ENCODE measurements at places on chromosomes 12 and 14.

GRCh38 chr12:98446060-98446459 lies 69.3 kb upstream of the TMPO start:
- no peak for DNase-seq

DNA sequence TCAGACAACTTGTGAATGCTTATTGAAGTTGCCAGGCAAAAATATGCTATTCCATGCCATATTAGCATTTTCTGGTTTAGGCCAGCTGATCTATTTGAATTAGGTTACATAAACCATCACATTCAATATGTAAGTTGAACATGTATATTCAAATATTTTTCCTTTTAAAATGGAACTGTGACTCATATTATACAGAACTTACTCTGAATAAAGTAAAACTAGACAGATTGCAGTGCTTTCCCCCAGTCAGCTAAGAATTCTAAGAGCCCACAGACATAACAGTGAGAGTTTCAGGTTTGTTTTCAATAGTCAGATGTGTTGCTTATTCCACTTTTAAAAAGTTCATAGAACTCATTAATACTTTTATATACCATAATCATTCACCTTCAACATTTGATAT lies 119.8 kb downstream of the MGST1 start:
- DNase-seq = no peak

- DNase-seq = no peak
Observed at GRCh38 chr12:78797196-78797931, 67.2 kb upstream of the SYT1 start.

DNA sequence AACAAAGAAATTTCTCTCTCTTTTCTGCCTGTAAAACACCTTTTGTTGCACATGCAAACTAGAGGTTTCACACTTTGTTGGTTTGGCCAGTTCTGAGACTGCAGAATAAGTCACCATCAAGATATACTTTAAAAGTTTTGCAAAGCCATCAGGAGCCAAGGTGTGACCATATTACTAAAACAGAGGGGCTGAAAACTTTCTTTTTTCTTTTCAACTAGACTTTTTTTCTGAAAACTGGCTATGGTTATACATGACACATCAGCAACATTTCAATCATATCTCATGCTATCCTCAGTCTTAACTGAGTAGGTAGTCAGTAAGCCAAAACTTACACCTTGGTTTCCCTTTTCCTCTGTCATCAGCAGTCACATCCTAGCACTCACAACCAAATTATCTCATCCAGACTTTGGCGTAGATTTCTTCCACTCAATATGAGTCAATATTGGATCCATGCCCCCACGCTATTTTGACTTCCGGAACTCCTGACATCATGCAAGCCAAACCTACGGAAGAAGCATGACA lies 4.1 kb upstream of the IFNG start:
- no peak for DNase-seq

- no peak for DNase-seq
Observed at GRCh38 chr14:61090432-61091216, 109.6 kb downstream of the SLC38A6 start.

DNA sequence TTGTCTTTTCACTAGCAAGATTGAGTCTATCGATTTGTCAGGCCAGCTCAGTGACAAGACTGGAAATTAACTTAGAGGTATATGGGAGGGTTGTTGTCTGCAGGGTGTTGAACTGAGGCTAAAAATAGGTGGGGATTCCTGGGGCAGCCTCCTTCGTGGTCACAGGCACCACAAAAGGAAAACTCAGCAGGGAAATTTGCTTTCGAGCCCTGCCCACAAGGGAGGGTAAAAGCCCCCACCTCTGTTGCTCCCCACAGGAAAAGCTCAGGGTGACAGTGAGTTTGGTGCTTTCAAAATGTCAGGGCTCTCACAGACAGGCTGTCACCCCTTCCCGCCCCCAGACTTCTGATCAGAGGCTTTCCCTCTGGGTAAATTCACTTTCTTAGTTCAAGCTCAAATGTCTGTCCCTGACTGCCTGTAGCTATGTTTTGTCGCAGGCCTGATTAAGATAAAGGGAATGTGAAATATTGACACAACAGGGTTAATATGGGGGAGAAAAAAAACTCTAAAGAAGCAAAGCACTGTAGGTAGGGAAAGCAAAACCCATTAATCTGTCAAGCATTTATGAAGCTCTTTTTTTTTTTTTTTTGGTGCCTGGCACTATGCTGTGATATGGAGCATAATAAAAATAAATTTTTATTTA lies 11.7 kb upstream of the NFKBIA start:
- DNase-seq = peak; percentile 66

- no peak for DNase-seq
Observed at GRCh38 chr12:26231921-26232320, 36.5 kb downstream of the SSPN start.

DNA sequence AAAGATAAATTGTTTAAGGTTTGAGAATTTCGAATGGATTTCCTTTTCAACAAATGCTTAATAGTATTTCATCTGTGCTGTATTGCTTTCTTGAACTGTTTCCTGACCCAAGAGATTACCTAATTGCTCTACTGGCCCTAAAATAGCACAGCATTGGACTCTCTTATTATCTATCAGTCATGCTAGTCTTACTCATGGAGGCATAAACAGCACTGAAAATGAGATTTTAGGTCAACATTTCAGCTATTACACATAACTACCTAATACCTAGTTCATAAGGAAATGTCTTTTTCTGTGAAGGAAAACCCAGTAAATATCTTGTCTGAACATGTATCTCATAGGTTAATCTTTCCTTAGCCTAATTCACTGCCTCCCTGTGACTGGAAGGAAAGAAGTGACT lies 4.3 kb upstream of the ABCD2 start:
- no peak for DNase-seq

DNA sequence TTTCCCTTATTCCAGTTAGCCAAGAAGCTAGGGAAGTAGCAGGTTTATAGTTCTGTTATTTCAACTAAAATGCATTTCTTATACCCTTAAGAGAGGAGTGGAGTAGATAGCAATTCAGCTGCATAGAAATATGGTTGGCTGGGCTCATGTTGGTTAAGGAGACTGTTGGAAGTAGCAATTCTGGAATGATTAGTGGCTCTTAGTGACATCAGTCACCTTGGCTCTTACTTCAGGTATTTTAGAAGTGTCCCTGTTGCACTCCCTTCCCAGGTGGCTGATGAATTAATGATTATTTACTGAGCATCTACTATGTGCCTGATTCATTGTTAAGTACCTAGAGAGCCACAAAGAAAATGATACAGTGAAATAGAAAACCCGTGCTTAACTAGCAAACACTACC lies 128.1 kb downstream of the MGST1 start:
- DNase-seq = no peak

DNA sequence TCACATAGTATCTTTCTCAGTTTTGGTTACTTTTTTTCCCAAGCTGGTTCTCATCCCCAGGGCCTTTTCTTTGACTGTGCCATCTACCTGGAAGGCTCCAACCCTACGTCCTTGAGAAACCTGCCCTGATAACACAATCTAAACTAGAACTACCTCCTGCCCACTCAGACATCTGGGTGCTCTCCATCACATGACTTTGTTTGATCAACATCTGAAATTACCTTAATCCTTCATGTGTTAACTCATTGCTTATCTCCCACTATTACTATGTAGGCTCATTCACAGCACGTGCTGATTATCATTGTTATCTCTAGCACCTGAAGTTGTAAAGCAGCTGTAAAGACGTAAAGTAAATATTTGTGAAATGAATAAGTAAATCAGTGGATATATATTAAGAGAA lies 784.0 kb downstream of the TMTC2 start:
- no peak for DNase-seq

- DNase-seq = no peak
Observed at GRCh38 chr12:50933459-50934124, 18.8 kb upstream of the HIGD1C start.

DNA sequence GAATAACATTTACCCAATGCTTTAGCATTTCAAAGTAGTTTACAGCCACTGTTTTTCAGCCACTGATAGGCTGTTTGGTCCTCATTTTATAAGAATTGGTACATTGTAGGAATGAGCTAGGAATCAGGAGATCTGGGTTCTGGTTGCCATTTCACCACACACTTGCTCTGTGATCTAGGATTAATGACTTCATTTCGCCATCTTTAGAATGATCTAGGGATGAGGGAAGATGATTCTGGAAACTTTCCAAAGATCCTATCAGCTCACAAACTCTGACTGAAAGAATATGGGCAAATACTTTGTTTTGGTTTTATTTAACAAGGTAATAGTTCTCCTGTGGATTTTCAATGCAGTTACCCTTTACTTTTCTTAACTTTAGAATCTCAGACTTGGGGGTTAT lies 155.0 kb downstream of the GCH1 start:
- no peak for DNase-seq

DNA sequence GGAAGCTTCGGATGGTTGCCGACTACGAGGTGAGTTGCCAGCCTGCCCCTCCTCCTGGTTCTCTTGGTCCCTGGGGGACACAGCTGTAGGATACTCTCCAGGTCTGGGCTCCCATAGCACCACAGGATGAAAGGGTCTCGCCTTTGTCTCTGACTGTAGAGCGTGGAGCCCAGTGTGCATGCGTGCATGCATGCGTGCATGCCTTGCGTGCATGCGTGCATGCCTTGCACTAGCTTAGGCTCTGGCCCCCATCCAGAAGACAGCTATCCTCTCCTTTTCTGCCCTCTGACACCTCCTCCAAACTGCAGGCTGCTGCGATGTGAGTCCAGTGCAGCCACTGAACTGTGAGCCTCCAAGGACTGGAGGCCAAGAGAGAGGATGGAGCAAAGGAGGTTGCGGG lies 19.1 kb downstream of the NGB start:
- DNase-seq = no peak

DNA sequence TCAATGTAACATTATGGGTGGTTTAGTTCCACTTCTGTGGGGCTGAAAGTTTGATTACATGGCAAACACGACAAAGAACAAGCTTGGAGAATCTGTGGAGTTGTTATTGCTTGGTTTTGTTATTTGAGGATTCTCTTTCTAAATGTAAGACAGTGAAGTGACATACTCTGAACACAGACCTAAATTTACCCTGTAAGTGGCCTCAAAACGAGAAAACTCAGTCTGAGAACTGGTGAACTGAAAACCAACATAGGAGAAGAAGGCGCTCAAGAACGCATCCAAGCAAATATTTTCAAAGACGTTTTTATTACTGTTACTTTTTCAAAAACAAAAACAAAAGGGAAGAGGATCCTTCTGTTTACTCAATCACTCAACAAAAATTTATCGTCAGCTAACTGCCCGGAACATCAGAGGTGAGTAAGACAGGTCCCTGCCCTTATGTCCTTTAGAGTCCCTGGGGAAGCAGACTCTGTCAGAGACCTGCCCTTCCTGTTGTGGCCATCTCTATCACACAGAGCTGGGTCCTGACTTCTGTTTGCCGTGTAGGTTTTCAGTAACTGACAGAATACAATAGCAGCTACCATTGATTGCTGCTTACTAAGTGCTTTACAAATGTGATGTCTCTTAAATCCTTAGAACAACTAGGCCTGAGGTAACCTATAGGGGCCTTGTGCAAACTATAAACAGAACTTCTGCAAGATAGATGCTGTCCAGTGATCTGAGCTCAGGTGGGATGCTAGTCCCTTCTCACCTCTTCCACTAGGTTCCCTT lies 79.3 kb upstream of the C12orf71 start:
- DNase-seq = no peak

DNA sequence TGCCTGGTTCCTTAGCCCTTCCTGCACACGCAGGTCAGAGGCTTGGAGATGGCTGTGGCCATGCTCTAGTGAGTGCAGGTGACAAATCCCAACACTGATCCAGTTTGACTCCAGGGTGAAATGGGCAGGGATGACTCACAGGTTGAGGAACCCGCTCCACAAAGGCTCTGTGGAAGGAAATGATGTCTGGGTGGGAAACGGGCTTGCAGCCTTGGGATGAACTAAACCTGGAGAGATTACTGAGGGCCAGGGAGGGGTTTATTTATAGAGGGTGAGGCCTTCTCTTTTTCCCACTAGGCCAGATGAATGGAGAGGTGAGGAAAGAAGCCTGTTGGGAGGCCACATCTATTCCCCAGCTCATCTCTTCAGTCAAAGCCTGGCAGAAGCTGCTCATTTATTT lies 29.3 kb upstream of the EMP1 start:
- no peak for DNase-seq

DNA sequence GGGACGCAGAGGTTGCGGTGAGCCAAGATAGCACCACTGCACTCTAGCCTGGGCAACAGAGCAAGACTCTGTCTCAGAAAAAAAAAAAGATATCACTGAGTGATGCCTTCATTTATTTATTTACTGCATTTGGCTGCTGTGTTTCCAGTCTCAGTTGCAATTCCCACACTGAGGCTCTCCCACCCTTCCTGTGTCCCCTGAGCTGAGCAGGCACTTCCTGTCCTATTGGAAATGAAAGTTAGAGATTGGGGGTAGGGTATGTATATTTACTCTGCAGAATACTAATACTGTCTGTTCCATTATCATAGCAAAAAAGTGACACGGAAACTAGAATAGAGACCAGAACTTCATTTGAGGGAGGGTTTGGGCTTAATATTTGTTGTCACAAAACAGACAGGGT lies 1.6 kb upstream of the RBMS2 start:
- DNase-seq = no peak

- DNase-seq = no peak
Observed at GRCh38 chr12:129068684-129069083, 215.4 kb downstream of the GLT1D1 start.

DNA sequence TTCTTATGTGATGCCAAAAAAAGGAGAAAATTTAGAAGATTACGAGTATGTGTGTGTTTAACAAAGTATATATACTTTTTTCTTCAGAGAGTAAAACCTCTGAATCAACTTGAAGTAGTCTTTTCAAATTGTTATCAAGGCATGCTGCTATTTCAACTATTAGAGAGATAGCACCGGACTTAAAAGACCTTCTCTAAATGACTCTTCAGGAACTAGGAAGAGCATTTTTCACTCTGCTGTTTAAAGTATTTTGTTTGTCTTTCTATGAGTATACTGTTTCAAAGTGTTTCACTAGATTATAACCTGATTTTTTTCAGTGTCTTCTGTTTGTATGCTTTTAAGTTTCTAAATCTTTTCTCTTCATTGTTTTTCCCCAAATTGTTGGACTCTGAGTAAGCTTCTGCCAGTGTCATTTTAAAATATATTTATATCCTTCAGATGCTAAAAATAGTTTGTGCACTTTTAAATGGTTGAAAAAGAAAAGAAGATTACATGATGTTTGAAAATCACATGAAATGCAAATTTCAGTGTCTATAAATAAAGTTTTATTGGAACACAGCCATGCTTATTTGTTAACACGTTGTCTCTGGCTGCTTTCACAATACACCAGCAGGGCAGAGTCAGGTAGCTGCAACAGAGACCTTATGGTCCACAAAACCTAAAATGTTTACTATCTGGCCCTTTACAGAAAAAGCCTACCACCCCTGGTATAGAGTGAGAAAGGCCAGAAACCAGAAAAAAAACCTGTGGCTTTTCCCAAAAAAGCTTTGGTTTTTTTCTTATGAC lies 21.3 kb downstream of the CRADD start:
- DNase-seq = no peak
